Activated CD4-positive, alpha-beta T cell treated with anti-CD3 and anti-CD28 coated beads for 36 hours (primary cell): ENCODE measurements at places on chromosomes 13 and 19.
A peak's percentile ranks its signal among the peaks of the same experiment; 100 is the strongest.

DNA sequence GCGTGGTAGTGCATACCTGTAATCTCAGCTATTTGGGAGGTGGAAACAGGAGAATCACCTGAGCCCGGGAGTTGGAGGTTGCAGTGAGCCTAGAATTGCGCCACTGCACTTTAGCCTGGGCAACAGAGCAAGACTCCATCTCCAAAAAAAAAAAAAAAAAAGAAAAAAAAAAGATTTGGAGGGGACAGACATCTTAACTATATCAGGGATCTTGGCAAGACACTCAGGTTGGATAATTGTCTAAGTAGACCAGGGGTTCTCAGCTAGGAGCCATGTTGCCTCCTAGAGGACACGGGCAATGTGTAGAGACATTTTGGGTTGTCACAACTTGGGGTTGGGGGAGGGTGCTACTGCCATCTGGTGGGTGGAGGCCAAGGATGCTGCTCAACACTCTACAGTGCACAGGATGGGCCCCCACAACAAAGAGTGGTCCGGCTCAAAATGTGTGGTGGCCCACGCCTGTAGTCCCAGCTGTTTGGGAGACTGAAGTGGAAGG lies 1.9 kb upstream of the ZNF580 start:
- peak; percentile 81 for DNase-seq
- H3K4me3 ChIP-seq, result peak overlapping the region; percentile 32
- no peaks in the 10 kb centered on the region for H3K27me3 ChIP-seq

- no peaks in the 10 kb centered on the region for H3K36me3 ChIP-seq
- no peak overlapping the region for H3K4me3 ChIP-seq
- H3K27ac ChIP-seq, result no peak overlapping the region
- no peak for DNase-seq
- H3K4me1 ChIP-seq, result peaks cover 5% of the 10 kb centered on the region
These were observed 4.7 kb downstream of the CSNK1A1L start for GRCh38 chr13:37100731-37101130.

- H3K36me3 ChIP-seq, result no peaks in the 10 kb centered on the region
- H3K4me1 ChIP-seq, result peaks cover 11% of the 10 kb centered on the region
- H3K4me3 ChIP-seq, result no peak overlapping the region
- no peak overlapping the region for H3K27ac ChIP-seq
- H3K27me3 ChIP-seq, result peaks cover 35% of the 10 kb centered on the region
These were observed 5.8 kb upstream of the ONECUT3 start for GRCh38 chr19:1747285-1748114.

DNA sequence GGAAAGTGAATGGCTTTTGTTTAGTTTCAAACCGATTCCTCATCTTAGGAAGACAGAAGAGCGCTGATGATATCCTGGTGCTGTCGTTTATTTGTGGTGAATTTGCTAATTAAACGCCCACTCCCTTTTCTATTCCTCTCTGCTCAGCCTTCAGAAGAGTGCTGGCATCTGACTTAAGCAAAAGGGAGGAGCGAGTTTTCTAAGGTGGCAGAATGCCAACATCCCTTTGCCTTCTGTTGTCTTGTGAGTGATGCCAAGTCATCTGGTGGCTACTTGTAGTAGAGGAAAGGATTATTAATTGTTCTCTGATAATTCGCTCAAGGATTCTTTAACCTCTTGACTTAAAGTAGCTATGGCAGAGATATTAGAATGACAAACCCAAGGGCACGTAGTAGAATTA lies 68.1 kb downstream of the ERCC5 start:
- no peak overlapping the region for H3K27ac ChIP-seq
- no peaks in the 10 kb centered on the region for H3K4me1 ChIP-seq
- H3K27me3 ChIP-seq, result peaks cover 18% of the 10 kb centered on the region
- no peak for DNase-seq
- H3K4me3 ChIP-seq, result no peak overlapping the region

DNA sequence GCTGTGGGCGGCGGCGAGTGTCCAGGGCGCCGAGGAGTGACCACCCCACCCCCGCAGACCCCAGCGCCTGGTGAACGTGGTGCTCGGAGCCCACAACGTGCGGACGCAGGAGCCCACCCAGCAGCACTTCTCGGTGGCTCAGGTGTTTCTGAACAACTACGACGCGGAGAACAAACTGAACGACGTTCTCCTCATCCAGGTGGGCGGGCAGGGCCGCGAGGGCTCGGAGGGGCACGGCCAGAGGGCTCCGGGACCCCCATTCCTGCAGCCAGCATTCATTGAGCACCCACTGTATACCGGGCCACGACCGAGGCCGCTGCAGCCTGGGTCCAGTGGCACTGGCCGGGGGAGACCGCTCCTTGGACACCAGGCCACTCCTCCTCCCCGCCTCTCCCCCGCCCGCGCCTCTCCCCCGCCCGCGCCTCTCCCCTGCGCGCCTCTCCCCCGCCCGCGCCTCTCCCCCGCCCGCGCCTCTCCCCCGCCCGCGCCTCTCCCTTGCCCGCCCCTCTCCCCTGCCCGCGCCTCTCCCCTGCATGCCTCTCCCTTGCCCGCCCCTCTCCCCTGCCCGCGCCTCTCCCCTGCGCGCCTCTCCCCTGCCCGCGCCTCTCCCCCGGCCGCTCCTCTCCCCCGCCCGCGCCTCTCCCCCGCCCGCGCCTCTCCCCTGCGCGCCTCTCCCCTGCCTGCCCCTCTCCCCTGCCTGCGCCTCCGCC lies 3.2 kb downstream of the PRTN3 start:
- H3K4me1 ChIP-seq, result peaks cover 3% of the 10 kb centered on the region
- H3K27me3 ChIP-seq, result peaks cover 29% of the 10 kb centered on the region
- no peak overlapping the region for H3K27ac ChIP-seq
- DNase-seq, result no peak
- H3K4me3 ChIP-seq, result no peak overlapping the region

DNA sequence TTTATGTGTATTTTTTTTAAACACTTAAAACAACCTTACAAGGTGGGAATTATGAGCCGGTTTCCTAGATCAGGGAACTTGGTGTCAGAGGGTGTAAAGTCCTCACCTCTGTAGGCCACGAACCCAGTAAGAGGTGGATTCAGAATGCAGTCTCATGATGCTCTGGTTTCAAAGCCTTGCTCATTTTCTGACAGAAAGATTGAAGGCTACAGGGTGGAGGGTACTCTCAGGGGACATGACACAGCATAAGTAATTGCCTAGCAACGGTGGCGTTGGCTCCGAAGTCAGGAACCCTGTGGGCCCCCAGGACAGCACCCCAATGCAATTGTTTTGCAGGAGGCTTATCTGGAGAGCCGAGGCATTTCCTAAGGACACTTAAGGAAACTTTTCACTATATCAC lies 794.7 kb downstream of the EFNB2 start:
- H3K27ac ChIP-seq, result no peak overlapping the region
- no peaks in the 10 kb centered on the region for H3K36me3 ChIP-seq
- H3K4me3 ChIP-seq, result no peak overlapping the region
- H3K4me1 ChIP-seq, result no peaks in the 10 kb centered on the region
- H3K27me3 ChIP-seq, result peaks cover 2% of the 10 kb centered on the region
- no peak for DNase-seq

- no peak for DNase-seq
- H3K4me1 ChIP-seq, result no peaks in the 10 kb centered on the region
- H3K36me3 ChIP-seq, result no peaks in the 10 kb centered on the region
- H3K27me3 ChIP-seq, result peaks cover 16% of the 10 kb centered on the region
- H3K27ac ChIP-seq, result no peak overlapping the region
These were observed 42.0 kb upstream of the TDRD3 start for GRCh38 chr13:60355056-60355455.

DNA sequence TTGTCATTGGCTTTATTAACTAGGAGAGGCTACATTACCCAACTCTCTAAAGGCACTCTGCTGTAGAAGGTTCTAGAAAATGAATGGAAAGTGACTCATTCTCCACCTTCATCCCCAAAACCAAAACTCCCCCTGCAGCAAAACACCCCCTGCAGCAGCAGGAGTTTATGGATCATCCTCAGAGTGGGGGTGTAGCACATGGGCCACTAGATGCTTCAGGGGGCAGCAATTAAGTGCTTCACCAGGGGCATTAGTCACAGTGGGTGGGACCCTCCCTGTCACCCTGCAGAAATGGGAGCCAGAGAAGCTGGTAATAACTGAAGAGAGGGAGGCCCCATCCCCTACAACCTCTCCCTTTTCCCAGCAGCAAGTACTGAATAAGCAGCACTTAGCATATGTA lies 64.5 kb upstream of the MED4 start:
- no peaks in the 10 kb centered on the region for H3K36me3 ChIP-seq
- H3K27me3 ChIP-seq, result no peaks in the 10 kb centered on the region
- H3K4me1 ChIP-seq, result peaks cover 70% of the 10 kb centered on the region
- H3K27ac ChIP-seq, result no peak overlapping the region
- no peak overlapping the region for H3K4me3 ChIP-seq

GRCh38 chr13:65606622-65607021 lies 1623.5 kb downstream of the PCDH9 start:
- no peak for DNase-seq
- no peaks in the 10 kb centered on the region for H3K4me1 ChIP-seq
- no peaks in the 10 kb centered on the region for H3K27me3 ChIP-seq
- no peaks in the 10 kb centered on the region for H3K36me3 ChIP-seq

DNA sequence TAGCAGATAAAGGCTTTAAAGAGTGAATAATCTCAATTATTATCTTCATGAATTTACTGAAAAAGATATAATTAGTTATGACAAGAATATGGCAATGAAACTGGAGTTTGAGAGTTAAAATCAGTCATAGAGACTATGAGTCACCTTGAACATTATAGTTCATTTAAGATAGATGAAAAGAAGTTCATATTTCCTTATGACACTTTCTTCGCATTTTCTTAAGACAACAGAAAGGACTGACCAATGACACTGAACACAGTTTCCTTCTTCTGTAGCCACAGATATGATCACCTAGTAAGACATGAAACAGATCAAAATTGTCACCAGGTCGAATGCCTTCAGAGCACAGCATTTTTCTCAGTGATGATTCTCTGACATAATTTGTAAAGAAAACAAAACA lies 202.1 kb downstream of the KLF12 start:
- H3K27me3 ChIP-seq, result no peaks in the 10 kb centered on the region
- peaks cover 26% of the 10 kb centered on the region for H3K36me3 ChIP-seq

DNA sequence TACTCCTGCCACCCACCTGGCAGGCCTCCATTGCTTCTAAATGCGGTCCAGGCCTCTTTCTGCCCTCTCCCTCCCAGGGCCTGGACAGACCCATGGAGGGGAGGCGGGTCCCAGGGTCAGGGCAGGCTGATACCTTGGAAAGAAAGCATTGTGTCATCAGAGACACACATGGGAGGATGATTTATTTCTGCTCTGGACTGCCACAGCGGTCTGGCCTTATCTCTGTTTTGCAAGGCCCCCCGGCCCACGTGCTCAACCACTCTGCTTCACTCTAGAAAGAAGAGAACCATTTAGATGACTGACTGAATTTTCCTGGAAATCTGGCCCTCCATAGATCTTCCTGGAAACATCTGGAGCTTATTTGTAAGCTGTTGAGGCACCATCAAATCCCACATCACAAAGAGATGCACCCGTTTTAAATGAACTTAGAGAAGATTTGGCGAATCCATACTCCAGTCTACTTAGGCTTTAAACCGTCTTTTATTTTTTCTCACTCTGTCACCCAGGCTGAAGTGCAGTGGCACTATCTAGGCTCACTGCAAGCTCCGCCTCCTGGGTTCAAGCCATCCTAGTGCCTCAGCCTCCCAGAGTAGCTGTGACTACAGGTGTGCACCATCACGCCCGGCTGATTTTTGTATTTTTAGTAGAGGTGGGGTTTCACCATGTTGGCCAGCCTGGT lies 48.3 kb upstream of the URI1 start:
- no peak overlapping the region for H3K27ac ChIP-seq
- H3K4me1 ChIP-seq, result no peaks in the 10 kb centered on the region
- H3K27me3 ChIP-seq, result peaks cover 1% of the 10 kb centered on the region
